Femur (tissue), 1 donor: ENCODE measurements at places on chromosomes 2 and 18.
A peak's percentile ranks its signal among the peaks of the same experiment; 100 is the strongest.

DNA sequence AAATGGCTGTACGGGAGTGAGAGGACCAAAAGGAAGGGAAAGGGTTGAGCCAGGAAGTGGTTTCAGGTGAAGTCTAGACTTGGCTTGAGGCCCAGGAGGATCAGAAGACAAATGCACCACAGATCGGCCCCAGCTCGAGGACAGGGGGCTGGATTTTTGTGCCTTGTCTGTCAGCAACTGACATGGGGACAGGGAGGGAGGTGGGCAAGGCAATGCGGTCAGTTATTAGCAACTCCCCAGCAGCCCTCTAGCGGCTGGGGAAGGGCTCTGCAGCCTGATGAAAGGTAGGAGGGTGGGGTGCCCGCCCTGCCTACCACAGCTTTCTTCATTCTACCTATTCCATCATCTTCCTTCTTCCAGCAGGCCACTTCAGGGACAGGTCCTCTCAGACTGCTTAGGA, 50.0 kb downstream of the CPO start:
- no peak for DNase-seq

DNA sequence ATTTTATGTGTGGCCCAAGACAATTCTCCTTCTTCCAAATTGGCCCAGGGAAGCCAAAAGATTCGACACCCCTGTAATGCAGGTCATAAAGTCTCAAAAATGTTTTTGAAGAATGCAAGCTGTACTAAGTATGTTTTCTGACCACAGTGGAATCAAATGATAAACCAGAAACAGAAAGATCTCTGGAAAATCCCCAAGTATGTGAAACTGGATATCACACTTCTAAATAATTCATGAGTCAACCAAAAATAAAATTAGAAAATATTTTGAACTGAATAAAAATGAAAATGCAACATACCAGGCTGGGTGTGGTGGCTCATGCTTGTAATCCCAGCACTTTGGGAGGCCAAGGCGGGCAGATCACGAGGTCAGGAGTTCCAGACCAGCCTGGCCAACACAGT, 34.1 kb upstream of the UBE2F start:
- DNase-seq, result no peak

- no peak for DNase-seq
Measured at GRCh38 chr2:230770804-230771203, 58.2 kb downstream of the CAB39 start.

GRCh38 chr2:111661286-111661940, 222.6 kb downstream of the ANAPC1 start:
- DNase-seq, result peak; percentile 19

DNA sequence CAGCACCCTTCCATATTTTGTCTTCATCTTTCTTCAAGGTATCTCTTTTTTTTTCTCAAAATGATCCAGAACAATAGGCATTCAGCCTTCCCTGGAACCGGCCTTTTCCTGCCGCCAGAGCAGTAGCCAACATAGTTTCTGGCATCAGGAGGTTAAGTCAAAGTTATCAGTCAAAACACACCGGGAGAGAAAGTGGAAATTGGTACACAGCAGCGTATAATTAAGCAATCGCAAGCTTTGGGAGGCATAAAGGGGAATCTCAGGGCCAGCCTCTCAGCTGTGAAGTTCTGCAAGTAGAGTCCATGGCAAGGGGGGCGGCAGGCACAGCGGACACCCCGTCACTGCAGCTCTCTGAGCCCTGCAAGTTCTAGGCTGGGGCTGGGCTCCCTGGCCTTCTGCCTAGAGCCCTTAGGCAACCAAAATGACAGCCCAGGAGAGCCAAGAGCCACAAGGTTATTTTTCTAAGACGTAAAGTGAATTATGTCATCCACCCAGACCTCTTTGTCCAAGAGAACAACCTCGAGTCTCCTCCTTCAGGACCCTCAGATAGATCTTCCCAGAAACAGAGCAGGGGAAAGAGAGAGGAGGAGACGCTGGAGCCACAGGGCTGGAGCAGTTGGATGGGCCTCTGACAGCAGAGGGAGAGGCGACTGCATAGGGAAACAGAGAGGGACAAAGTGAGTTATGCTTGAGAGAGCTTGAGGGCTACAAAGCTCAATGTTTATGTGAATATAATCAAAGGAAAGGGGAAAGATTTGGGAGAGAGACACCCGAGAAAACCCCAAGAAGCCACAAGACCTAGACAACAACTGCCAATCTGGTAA, 114.7 kb downstream of the BCL2L11 start:
- peak; percentile 46 for DNase-seq

DNA sequence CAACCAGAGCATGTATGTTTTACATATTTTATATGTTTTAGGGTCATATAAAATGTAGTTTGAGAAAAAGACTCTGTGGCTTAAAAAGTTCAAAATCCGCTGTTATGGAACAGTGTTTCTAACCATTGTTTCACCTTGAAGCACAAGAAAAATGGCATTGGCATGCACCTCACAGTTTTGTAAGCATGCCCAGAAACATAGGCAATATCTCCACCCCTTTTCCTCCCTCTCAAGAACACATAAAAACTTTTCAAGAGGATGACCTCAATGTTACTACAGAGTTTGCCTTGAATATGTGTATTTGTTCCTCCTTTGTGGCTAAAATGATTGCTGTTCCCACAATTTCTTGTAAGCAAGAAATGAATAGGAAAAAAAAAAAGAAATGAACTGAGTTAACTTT, 29.3 kb upstream of the SLC40A1 start:
- no peak for DNase-seq

DNA sequence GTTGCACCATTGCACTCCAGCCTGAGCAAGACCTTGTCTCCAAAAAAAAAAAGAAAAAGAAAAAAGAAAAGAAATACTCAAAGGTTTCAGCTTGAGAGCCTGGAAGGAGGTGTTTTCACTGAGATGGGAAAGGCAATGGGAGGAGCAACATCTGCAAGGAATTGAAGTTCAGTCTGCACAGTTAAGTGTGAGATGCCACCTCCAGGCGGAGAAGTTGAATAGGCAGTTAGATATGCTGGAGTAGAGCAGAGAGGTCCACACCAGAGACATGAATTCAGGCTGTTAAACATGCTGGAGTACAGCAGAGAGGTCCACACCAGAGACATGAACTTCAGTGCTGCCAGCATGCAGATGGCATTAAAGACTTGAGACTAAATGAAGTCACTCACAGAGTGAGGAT, 41.4 kb upstream of the DTNB start:
- no peak for DNase-seq

GRCh38 chr18:78724214-78724914, 255.3 kb upstream of the SALL3 start:
- no peak for DNase-seq

DNA sequence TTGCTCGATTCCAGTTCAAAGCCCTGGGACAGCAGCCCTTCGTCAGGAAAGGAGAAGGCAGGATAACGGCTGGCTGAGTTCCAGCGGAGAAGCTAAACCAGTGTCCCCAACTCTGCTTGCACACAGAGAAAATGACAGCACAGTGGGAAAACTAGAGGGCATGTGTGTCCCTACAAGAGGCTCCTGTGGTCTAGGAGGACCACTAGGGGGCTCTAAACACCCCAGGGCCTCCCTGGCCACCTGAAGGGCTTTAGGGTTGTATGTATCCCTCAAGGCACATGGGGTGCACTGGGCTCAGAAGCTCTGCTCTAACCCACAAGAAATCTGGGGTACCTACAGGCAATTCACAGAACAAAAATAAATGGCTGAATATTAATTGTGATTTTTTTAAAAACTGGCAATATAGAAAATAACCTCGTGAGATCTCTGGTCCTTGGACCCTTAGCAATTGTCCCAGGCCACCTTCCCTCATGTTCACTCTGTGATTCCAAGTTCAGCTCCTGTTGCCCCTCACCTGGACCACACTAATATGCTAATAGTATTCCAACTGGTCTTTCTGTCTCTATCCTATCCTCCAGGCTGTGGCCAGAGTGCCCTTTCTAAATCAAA, 17.5 kb downstream of the STAT1 start:
- DNase-seq, result no peak

DNA sequence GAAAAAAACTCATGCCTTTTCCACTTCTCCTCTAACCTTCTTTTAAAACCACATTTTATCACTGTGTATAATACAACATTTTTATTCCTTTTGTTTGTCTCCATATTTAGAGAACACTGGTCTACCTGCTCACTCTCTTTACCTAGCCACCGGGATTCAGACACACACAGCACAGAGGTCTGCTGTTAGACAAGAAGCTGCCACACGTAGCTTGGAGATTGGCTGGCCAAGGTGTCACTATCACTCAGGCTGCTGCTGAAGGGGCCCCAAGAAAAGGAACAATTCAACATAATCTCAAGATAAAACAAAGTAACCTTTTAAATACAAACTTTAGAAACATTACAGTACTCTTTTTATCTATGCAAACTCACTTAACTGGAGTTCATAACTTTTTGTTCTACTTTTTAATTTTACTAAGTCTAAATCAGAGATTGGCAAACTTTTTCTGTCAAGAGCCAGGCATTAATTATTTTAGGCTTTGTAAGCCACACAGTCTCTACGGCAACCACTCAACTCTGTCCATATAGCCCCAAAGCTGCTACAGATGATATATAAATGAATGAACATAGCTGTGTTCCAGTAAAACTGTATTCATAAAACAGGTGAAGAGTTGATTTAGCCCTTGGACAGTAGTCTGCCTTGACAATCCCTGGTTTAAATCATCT, 25.8 kb downstream of the FEZ2 start:
- no peak for DNase-seq
